Stimulated activated CD8-positive, alpha-beta memory T cell treated with anti-CD3 and anti-CD28 coated beads, Interleukin-2, amount 100 ng/mL, for 48 hours (primary cell): ENCODE measurements at places on chromosomes 5 and 9.

GRCh38 chr5:131671409-131671808 lies 36.4 kb upstream of the RAPGEF6 start:
- DNase-seq: no peak

DNA sequence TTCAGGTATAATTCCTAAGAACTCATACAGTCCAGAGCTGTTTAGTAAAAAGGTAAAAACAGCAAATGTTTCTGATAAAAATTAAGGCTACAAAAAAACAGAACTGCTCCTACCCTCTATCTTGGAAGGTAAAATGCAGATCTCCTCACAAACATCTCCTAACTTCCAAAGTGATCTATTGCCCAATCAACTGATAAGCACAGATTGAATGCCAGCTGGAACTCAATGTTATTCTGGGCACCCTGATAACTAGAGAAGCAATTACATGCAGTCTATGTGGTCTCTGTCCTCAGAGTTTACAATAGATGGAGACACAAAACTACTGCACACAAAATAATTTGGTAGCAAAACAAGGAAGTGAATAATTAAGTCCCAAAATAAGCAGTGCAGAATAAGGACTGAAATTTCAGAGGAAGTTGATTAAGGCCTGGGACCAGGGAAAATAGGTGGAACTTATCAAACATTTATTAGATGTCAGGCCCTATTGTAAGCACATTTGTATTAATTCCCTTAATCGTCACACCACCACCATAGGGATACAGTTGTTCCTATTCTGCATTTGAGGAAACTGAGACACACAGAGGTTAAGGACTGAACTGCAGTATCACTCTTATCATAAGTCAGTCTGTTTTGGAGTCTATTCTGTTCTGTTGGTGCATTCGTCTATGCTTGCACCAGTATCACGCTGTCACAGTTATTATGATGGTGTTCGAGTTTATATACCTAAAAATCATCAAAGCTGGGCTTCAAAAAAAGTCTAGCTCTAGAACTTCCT lies 102.2 kb upstream of the TARS1 start:
- DNase-seq: no peak

DNA sequence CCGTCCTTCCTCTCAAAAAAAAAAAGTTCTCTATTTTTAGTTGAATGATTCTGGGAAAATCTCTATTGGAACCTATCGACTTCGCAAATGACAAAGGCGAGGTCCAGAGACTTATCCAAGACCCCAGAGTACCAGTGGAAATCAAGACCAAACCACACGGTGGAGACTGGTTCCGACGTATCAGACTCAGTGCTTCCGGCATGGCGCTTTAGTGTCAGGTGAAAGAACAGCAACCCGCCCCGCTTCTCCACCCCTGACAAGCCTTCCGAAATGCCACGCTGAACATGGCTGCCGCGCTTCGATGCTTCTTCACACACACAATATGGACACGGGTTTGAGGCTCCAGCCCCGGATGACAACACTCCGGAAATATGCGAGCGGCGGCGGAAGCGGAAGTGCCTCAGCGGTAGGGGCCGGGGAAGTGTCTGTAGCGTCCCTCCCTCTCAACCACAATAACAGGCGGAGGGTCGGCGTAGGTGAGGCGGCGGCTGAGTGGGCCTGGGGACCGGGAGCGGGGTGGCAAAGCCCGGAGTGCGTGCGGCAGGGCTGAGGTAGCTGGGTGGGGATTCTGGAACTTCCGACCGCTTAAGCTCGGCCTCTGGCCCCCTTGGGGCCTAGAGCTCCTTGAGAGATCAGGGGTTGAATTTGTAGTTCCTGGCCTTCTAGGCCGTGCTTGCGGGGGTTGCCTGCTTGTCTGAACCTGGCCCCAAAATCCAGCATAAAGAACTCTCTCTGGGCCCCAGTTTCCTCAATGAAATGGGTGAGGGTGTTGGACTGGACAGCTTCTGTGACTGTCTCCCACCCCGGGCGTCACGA lies at the start of gene FBXO38:
Gene FBXO38, plus strand, starts transcription at position 395 of the 816 bp plus-strand sequence. CDS start 10,819 bp downstream, outside the sequence.
- DNase-seq: peak; percentile 90

DNA sequence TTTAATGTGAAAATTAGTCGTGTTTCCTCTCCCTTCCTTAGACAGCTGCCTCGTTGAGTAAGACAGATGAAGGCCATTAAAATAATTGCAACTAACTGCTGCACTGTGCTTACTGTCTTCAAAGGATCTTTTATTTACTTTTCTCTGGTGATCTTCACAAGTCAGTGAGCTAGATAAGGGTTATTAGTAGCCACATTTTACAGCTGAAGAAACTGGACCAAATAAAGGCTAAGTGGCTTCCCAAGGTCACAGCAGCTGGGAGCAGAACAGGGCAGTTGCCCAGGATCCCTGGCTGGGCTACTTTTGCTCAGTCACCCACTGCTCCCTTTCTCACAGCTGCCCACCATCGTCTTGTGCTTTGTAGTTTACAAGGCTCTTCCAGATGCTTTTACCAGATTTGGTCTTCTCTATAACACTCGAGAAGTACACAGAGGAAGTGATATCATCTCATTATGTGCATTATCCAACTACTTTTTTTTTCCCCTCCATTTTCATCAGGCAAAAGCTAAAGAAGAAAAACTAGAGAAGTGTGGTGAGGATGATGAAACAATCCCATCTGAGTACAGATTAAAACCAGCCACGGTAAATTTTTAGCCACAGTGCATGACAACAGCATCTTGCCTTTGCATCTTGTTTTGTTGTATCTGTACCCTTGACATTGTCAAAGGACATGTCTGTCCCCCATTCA lies 61.8 kb downstream of the ERAP1 start:
- no peak for DNase-seq

GRCh38 chr9:7892975-7893374 lies 93.4 kb upstream of the DMAC1 start:
- DNase-seq: no peak

- DNase-seq: no peak
These were observed 3.0 kb upstream of the HRCT1 start for GRCh38 chr9:35903049-35903448.

DNA sequence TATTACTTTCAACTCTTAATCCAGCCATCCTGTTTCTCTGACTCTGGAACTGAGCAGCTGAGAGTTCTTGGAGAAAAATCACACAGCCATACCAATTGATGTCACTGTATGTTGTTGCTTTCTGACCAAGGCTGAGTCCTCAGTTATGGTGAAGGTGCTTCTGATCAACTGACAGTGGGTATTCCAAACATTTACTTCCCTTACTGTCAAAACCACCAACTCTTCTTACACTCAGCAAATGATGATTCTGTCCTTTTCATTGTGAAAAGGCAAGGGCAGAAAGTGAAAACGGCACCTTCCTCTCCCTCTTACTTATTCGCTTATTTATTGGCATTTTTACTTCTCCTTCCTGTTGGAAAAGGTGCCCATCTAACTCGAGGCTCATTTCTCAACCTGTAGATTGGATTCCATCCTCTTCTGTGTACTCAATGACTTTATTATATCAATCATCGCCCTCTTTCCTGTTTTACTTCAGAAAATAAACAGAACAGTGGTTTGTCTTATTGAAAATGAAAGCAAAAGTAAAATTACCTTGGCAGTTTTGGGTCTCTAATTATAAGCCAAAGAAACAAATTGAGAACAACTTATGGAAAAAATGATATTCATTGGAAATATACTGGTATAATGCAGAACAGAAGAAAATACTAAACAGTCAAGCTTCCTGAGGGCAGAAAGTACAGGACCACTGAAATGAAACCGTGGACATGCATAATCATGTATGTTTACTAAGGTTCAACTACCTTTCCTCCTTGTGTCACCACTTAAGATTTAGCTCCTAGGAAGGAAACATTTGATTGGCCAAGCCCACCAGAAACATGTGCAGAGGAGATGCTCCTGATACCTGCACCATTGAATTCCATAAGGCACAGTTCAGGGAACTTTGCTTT lies 104.5 kb upstream of the CHD1 start:
- DNase-seq: no peak

- no peak for DNase-seq
These were observed 33.8 kb upstream of the ACO1 start for GRCh38 chr9:32350682-32351081.
